Activated gamma-delta T cell (primary cell): ENCODE measurements at places on chromosomes 5 and 9.

GRCh38 chr5:68116868-68117411 lies 98.6 kb upstream of the PIK3R1 start:
- DNase-seq, result no peak

GRCh38 chr9:91930475-91930874 lies 19.6 kb downstream of the ROR2 start:
- DNase-seq, result no peak

DNA sequence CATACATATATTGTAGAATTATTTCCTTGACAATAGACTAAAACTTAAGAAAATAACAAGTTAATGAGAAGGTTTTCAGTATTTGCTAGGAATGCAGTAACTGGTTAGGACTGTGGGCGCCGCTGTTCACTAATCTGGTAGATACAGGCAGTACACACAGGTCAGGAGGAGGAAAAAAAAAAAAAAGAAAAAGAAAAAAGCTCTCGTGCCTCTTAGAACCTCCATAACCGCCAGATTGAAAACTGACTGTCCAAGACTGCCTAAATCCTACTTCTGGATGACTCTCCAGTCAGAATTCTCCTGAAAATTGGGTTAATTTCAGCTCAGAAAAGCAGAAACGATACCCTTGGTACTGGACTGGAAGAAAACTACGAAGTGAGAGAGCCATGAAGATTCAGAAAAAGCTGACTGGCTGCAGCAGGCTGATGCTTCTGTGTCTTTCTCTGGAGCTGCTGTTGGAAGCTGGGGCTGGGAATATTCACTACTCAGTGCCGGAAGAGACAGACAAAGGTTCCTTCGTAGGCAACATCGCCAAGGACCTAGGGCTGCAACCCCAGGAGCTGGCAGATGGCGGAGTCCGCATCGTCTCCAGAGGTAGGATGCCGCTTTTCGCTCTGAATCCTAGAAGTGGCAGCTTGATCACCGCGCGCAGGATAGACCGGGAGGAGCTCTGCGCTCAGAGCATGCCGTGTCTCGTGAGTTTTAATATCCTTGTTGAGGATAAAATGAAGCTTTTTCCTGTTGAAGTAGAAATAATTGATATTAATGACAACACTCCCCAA lies at the start of gene PCDHGA1:
Gene PCDHGA1, plus strand, starts transcription at position 216 of the 782 bp plus-strand sequence.
- no peak for DNase-seq

DNA sequence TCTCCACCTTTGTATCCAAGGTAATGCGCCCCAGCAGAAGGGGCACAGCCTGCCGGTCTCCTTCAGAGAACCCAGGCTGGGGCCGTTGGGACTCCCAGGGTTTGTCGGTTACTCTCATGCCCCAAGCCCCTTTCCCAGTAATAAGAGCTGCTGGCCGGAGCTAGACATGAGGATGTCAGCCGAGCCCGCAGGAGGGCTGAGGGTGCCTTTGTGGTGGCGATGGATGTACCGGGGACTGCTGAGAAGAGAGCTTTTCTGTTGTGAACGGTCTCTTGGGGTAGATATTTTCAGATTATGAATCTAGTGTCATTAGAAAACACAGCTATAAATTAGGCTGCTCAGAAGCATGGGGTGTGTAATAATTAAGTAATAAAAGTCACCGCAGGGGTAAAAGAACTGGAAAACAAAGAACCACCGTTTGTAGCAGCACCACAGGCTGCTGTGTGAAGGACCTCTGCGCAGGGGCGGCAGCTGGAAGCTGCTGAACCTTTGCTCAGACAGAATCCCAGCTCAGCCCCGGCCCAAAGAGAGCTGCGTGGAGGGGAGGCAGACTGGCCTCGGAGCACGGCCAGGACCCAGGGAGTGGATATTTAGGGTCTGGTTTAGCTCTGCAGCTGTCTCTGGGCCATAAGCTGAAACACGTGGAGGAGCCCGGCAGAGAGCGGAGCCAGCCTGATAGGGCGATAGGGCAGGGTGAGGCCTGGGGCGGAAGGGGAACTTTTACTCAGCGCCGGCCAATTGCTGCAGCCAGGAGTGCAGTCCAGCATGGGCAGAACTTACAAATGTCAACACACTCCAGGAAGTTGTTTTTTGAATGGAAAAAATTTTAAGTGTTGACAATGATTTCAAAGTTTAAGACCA lies 50.5 kb upstream of the BARHL1 start:
- DNase-seq, result no peak

- no peak for DNase-seq
These were observed 889 bp downstream of the PDLIM4 start for GRCh38 chr5:132258102-132259068.

GRCh38 chr5:14945450-14945849 lies 73.9 kb upstream of the ANKH start:
- no peak for DNase-seq

GRCh38 chr5:148759101-148759500 lies 67.3 kb upstream of the ADRB2 start:
- DNase-seq, result no peak
